ENCODE measurements at places on chromosomes 4 and X.

DNA sequence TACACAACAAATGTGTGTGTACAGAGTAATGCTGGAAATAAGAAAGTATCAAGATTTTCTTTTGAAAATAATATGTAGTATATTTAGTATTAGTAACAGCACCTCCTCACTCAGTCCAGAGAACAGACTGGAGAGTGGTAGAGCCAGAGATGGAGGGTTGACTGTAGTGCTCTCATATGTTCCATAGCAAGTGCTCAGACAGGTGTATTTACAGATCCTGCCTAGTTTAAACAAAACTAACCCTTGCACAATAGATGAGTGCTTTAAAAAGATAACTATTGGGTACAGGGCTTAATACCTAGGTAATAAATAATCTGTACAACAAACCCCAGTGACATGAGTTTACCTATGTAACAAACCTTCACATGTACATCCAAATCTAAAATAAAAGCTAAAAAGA lies 381.0 kb upstream of the EMCN start:
- DNase-seq, result no peak

DNA sequence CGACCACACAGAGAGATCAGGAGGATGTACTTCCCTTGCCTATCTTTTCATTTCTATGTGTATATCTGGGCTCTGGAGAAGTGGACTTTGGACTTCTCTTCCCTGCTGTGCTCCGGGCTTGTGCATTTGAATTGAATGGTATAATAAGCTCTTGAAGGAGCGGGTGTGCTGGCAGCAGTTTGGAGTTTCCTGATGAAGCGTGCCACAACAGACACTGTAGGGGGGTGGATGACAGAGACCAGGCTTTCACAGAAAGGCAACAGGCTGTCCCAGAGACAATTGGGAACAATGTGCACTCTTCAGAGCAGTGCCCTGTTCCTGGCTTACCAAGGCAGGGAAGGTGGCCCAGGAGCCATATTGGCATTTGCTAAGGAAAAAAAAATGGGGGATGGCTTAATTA lies 170.1 kb downstream of the FRMPD4 start:
- DNase-seq, result no peak

DNA sequence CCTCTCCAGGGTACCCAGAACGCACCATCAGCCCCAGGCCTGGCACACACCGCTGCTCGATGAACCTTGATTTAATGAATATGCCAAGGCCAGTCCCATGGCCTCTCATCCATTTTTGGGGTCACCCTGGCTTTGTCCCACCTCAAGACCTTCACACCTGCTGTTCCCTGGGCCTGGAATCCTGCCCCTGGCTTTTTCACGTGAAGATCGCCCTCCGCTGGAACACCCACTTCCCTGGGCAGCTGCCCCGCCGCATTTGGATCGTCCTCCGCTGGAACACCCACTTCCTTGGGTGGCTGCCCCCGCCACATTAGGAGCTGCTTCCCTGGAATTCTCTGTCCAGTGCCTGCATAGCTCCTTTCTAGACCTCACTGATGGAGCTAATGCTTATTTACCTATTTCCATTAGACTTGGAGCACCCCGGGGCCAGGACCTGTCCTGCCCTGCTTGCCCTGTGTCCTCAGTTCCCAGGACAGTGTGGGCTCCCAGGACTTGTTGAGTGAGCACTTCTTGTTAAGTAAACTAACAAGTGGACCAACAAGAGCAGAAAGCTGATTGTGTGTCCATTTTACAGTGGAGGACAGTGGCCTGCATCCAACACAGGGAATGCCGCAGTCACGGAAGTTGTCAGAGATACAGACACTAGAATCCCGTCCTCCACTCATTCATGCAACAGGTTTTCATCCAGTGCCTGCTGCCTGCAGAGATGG lies 12.5 kb downstream of the BLOC1S4 start:
- DNase-seq, result no peak

DNA sequence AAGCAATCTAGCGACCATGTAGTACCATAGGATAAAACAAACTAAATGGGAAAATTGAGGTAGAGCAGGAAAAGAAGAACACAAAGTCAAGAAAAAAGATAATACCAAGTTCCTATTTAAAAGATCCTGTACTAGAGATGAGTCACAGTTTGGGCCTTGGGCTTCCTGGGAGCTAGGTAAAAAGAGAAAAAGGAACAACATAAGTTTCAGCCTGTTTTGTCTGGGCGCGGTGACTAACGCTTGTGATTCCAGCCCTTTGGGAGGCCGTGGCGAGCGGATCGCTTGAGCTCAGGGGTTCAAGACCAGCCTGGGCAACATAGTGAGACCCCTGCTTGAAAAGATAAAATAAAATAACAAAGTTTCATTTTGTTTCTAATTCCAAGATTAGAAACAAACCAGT lies 14.0 kb upstream of the TMEM156 start:
- DNase-seq, result no peak

- no peak for DNase-seq
Measured at GRCh38 chr4:152307669-152308068, 228.2 kb downstream of the FBXW7 start.

DNA sequence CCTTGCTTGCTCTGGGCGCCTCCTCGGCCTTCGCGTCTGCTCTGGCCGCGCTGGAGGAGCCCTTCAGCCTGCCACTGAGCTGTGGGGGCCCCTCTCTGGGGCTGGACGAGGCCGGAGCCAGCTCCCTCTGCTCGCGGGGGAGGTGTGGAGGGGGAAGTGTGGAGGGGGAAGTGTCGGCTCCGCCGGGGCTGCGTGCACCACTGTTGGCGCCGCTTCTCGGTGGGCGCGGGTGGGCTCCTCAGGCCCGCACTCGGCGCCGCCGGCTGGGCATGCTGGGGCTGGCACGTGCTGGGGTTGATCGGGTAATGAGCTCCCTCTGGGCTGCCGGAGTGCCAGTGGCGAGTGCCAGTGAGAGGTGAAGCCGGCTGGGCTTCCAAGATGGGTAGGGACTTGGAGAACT lies 116.7 kb downstream of the CPXCR1 start:
- no peak for DNase-seq

- DNase-seq, result no peak
Measured at GRCh38 chrX:46647251-46647650, 73.7 kb downstream of the CHST7 start.

Data from nucleus accumbens (tissue), 56 donors.